RWPE2 (cell line): ENCODE measurements at places on chromosomes 3 and 15.

- no peak for DNase-seq
These were observed 2.8 kb downstream of the ADAMTS17 start for GRCh38 chr15:100338971-100339444.

DNA sequence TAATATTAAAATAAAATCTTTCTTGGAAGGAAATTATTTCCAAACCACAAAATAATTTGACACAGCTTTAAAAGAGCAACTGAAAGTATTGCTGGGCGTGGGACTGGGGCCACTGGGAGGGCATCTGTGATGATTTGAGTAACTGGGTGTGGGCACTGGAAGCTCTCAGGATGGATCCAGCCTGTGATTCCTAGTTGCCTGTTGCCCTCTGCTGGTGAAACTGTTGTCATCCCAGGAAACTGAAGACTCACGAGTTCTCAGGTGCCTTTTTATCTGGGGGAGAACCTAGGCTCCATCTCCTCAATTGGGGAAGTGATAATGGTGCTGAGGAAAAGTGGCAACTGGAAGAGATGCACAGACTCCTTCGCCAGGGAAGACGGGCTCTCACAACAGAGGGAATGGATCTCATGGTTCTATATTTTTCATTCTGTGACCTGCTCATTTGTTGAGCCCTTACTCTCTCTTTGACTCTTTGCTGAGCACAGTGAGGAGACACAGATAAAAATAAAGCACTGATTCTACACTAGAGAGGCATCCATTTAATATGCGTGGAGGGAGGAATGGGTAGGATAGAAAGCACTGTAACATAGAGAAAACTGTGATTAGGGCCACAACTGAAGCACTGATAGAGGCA, 61.6 kb downstream of the TPRG1 start:
- no peak for DNase-seq

GRCh38 chr3:168183774-168184173, 88.0 kb upstream of the GOLIM4 start:
- DNase-seq, result no peak

- DNase-seq, result no peak
These were observed 99.9 kb downstream of the TLE3 start for GRCh38 chr15:69997813-69998212.

GRCh38 chr3:27185231-27185989, 183.8 kb downstream of the NEK10 start:
- no peak for DNase-seq
